ENCODE measurements at places on chromosomes 6 and 20.

GRCh38 chr6:84177241-84177640, 50.2 kb downstream of the CEP162 start:
- DNase-seq: peak; percentile 8

DNA sequence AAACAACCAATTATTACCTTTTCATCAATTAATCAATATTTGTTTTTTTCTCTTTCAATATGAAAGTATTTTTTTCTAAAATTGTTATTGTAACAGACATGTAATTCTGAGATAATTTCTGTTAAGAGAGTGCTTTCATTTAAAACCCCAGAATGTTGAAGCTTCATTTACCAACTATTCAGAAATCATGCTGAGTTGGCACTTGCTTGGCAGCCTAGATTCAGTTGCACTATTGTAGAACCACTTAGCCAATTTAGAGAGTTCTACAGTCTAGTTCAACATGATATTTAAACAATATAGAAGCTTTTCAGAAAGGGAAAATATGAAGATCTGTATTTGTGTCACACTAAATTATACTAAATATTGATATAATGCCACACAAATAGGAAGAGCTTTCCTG, 56.1 kb upstream of the NKAIN2 start:
- no peak for DNase-seq

DNA sequence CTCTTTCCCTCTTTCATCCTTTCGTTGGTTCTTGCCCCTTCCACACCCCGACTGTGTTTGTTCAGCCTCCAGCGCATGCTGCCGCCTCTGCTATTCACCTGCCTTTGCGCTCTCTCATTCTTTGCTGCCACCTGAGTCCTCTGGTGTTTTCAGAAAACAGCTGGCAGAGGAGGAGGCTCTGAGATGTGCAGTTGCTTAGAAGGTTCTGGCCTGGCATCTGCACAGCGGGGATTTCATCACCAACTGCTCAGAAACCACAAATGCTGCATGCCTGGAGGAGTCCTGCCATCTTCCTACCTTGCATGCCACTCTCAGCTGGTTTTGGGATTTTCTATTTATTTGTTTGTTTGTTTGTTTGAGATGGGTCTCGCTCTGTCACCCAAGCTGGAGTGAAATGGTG, 39.2 kb upstream of the CLDN20 start:
- peak; percentile 40 for DNase-seq

DNA sequence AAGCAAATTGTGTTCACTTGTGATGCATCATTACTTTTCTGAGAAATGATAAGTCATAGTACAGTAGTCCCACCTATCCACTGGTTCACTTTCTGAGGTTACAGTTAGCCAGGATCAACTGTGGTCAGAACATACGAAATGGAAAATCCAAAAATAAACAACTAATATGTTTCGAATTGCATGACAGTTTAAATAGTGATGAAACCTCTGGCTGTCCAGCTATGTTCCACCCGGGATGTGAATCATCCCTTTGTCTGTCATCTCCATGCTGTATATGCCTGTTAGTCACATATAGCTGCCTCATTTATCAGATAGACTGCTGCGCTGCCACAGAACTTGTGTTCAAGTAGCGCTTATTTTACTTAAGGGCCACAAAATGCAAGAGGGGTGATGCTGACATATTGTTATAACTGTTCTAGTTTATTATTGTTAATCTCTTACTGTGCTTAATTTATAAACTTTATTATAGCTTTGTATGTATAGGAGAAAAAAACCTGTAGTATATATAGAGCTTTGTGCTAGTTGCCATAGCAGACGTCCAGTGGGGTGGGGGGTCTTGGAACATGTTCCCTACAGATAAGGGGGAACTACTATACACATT, 29.2 kb downstream of the AFDN start:
- DNase-seq: no peak

DNA sequence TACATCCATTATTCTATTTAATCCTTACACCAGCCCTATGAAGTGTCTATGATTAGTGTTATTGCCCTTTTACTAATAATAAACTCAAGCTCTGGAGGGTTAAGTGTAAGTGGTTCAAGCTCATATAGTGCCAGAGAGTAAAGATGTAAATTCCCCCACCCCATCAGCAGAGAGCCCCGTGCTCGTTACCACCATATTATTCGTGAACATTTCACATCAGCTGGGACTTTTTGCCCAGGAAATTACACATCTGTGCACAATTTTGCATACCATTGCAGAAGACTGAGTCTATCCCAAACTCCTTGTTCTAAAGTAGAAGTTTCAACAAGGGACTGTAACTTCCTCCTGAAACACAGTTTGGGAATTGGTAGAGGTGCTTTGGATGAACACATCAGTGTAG, 220.1 kb downstream of the BCAS1 start:
- no peak for DNase-seq

- no peak for DNase-seq
These were observed 185.3 kb downstream of the OGFRL1 start for GRCh38 chr6:71473926-71474325.

DNA sequence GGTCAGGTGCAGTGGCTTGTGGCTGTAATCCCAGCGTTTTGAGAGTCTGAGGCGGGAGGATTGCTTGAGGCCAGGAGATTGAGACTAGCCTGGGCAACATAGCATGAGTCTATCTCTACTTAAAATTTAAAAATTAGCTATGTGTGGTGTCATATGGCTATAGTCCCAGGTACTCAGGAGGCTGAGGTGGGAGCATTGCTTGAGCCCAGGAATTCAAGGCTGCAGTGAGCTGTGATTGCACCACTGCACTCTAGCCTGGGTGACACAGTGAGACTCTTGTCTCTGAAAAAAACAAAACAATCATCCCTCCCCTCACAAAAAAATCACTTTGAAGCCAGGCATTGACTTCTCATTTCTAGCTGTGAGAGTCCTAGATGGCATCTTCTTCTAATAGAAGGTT, 32.1 kb downstream of the AIG1 start:
- no peak for DNase-seq

- no peak for DNase-seq
These were observed 194.0 kb downstream of the EYA4 start for GRCh38 chr6:133435065-133435728.

DNA sequence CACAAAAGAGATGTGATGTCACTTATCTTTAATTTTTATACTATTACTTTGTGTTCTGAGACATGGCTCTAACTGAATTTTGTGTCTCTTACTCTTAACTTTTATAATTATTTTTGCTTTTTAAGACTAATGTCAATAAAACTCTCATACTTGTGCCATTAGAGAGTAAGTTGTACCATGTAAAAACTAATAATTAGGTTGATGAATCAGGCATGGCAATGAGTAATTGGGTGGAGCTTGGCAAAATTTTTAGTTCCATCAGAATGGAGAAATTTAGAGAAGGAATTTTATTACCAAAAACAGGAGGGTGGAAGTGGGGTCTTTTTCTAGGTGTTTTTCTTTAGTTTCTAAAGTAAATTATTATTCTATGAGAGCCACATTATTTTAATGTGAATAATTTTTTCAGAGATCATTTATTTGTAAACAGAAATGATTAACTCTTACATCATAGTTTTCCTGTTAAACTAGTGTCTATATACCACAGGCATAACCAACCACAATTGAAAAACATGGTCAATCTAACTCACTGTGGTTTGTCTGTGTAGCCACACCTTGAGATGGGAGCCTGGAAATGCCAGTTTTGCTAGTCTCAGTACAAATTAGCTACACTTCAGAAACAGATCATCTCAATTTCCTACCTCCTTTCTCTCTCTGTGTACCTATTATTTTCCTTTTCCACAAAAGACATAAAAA, 51.8 kb downstream of the ELOVL4 start:
- no peak for DNase-seq

- no peak for DNase-seq
These were observed 22.9 kb downstream of the GTF2H5 start for GRCh38 chr6:158191032-158191431.

DNA sequence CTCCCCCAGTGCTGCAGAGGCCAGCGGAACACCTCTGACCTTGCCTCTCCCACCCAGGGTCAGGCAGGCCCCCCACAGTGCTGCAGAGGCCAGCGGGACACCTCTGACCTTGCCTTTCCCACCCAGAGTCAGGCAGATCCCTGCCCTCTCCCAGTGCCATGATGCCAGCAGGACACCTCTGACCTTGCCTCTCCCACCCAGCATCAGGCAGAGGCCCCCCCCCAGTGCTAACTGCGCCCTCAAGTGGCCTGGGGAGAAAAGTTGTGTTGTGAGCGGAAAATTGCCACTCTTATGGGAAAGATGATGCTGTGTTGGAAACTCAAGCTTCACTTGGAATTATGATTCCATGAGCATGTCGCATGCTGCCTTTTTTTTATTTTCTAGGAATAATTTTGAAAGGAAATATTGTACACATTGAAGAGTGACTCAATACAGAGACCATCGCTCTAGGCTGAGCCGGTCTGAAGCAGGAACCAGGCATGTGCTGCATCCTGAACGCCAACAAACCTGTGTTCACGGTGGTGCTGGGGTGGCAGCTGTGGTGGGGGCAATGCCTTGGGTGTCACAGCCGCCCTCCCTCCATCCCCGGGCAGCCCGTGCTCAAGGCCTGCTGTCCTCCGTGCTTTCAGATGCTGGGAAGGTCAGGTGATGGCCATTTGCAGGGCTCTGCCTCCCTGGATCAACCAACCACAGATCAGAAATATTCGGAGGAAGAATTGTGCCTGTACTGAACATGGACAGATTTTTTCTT, 98.6 kb downstream of the CDH4 start:
- no peak for DNase-seq

- DNase-seq: no peak
These were observed 26.3 kb upstream of the RIMS4 start for GRCh38 chr20:44836601-44837120.

DNA sequence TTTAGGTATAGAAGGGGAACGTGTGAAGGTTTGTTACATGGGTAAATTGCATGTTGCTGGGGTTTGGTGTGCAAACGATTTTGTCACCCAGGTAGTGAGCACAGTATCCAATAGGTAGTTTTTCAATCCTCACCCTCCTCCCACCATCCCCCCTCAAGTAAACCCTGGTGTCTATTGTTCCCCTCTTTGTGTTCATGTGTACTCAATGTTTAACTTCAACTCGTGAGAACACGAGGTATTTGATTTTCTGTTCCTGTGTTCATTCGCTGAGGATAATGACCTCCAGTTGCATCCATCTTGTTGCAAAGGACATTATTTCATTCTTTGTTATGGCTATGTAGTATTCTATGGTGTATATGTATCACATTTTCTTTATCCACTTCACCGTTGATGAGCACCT, 11.6 kb upstream of the VNN1 start:
- no peak for DNase-seq

- no peak for DNase-seq
These were observed 172.6 kb upstream of the SOX4 start for GRCh38 chr6:21420926-21421325.

- no peak for DNase-seq
These were observed 9.0 kb downstream of the METTL24 start for GRCh38 chr6:110348961-110349690.

DNA sequence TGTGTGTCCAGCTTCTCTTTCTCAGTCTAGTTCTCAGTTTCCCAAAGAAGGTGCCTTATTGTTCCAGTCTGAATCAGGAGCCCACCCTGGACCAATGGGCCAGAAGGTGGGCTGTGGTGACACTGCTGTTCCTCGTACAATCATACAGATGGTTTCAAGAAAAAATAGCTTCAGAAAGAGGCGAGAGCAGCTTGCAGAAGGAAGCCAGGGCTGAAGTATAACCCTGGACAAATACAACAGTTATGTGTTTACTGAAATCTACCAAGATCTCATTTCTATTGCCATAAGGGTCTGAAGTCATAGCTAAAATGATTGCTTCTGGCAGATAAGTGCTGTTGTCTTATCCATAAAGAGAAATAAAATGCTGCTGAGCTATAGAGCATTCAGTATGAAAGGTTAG, 75.4 kb downstream of the PFDN4 start:
- no peak for DNase-seq

- DNase-seq: no peak
These were observed 5.3 kb upstream of the ANKRD66 start for GRCh38 chr6:46741482-46741881.

- DNase-seq: no peak
These were observed 13.9 kb downstream of the TNFAIP3 start for GRCh38 chr6:137880746-137881521.

- DNase-seq: no peak
These were observed 3.7 kb downstream of the POU3F2 start for GRCh38 chr6:98838032-98838431.

DNA sequence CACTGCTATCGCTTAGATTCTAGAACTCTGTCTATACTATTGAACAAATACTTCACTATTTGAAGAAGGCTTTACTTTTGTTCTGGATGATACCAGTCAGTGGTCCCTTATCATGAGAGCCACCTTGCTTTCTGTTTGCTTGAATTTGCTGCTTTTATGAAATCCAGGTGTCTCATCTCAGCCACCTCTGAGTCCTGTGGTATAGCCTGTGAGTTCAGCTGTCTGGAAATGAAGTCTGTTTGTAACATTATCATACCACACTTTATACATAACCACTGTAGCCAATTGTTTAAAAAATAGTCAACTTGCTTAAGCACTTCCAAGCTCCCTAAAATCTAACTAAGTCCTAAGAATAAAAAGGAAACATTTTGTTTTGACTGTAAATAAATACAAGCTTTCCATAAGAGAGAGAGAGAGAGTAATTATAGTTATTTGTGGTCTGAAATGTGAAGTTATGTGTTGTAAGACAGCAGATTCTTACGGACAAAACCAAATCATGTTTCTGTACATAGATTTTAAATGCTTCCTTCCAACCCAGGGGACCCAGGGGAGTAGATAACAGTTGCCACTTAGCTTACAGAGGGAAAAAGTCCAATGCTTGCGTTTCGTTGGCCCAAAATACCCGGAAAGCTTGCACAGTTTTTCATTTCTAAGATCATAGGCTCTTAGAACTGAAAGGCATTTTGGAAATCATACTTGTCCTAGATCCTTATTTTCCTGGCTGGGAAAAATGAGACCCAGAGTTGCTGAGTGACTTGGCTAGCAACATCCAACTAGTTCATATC, 1107.8 kb upstream of the FLRT3 start:
- no peak for DNase-seq

DNA sequence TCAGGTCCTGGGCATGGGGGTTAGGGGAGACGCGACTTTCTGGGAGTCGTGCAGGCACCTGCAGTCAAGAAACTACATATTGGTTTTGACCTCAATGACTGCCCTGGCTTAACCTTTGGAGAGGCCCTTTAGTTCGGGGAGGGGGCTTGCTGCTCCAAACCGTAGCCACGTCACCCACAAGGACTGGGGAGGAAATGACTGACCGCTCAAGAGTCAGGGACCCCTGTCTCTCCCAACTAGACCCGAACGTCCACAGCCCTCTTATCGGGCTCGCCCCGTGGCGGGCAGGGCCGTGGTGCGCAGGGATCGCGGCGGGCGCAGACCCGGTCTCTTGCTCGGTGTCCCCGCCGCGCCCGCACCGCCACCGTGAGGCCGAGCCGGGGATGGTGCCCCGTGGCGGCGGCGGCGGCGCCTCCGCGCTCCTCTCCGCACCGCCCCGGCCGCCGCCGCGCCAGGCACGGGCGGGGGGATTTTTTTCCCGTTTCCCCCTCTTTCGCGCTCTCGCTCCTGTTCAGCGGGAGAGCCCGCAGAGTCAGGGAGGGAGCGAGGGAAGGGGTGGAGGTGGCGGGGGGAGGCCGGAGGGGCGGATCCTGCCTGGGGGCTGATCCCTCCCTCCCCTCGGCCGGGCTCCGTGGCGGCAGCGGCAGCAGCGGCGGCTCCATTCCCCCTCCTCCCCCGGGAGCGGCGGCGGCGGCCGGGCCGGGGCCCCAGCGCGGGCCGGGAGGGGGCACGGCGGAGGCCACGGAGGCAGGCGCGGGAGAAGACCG, at the start of gene BRPF3:
TSS of gene BRPF3 (plus strand) at position 632 of the 767 bp plus-strand sequence. CDS start 3,579 bp downstream, outside the sequence.
- DNase-seq: peak; percentile 87

- DNase-seq: no peak
These were observed 1.7 kb downstream of the NTSR1 start for GRCh38 chr20:62710221-62710885.
